ENCODE measurements at places on chromosomes 5 and 9. TPM values are rescaled to one million over a fixed set of nuclear protein-coding genes. Genes with fewer than 3 reads are reported as not detected.

Gene ETF1
- 77.6 TPM for total RNA-seq

DNA sequence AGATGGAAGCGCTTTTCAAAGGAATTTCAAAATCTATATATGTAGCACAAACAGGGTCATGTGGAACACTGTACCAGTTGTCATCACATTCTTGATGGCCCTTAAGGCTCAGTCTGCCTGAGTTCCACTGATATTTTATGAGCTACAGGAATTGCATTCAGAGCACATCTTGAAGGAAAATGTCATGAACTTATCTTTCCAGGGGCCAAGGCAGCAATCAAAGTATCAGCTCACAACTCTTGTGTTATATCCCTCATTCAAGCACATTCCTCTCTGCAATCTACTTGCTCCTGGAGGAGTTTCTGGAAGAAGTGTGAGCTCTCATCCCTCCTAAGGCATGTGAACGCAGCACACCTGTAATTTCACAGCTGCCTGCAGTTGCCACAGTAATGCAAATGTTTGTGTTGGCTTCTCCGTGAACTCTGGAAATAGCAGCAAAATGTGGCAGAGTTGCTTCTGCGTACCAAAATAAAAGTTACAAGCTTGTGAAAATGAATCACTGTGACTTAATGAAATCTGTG lies 89.7 kb upstream of the EQTN start:
- DNase-seq = no peak

Gene GRIN3A
- 0.18 TPM for total RNA-seq

DNA sequence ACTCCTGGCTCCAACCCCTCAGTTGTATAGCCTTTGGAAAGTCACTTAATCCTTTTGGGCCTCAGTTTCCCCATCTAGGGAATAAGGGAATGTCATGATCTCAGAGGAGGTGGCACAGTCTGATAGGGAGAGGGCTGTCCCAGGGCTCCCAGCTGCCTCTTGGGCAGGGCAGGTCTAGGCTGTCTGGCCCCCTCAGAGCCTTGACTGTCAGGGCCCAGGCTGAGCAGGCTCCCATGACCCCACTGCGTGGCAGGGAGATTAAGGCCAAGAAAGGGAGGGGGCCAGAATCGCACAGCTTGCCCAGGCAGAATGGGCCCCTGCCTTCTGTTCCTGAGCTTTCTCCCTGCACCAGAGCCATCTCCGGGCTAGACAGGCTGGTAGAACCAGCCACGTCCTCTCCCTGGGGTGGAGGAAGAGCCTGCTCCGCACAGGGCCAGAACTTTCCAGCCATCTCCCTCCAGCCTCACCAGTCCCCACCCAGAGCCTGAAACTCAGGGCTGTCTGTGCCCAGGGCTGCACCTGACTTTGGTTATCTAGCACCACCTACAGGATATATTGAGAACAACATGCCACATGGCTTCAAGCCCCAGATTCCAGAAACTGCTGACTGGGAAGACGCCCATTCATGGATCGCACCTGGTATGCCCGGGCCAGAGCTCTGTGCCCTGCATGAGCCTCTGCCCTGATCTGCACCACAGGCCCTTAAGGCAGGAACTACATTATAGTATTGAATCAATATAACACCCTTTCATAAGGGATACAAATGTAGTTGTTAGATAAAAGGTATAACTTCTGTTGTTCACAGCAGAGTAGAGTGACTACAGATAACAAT lies 32.1 kb downstream of the NAIF1 start:
- peak; percentile 73 for DNase-seq

DNA sequence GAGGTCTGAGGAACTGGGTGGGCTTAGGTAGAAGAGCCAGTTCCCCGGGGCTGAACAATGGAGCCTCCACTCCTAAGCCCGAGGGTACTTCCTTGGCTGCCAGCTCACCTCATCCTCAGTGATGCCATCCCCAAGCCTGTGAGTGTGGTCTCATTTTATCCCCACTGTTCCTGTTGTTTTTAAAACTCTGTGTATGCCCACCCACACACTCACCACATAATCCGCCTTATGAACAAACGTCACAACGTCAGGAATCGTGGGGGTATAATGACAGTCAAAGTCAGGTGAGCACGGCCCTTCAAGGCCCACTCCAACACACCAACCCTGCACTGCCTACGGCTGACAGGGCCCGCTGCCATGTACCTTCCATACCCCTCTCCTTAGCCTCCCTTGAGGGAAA lies 61.1 kb downstream of the PTCH1 start:
- no peak for DNase-seq

DNA sequence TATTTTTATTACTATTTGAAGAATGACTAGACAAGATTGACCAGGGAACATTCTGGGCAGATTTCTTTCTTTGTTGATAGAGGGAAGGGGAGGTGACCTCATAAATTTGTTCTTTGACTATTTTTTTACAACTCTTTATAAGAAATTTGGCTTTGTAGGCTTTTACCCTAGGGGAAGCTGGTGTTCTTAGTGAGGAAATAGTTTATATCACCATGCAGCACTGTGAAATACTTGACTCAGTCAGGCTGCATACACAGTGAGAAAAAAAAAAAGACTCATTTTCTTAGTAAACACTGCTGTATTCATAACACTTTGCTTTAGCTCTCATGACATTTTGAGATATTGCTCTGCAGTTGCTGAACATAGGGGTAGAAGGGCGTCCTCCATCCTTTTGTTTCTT lies 336.6 kb upstream of the PIK3R1 start:
- DNase-seq = no peak

DNA sequence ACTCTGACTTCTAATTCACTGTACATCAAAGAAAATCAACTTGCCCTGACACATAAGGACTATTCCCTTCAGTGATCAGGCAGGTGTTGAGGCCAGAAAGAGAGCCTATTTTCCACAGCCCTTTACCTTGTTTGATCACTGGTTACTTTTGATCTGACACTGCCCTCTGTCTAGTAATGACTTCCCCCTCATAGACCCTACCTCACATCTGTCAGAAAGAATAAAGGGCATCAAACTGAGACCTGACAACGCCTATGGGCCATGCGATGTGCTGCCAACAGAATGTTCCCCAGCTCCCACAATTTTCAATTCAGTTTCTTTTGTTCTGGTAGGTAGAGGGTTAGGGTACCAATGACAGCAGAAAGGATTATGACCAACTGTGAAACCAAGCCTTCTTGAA lies 47.7 kb downstream of the FBXL17 start:
- no peak for DNase-seq

Gene NR2F1-AS1
- 7.8 TPM for total RNA-seq

Gene TAS2R1
- not detected for total RNA-seq

DNA sequence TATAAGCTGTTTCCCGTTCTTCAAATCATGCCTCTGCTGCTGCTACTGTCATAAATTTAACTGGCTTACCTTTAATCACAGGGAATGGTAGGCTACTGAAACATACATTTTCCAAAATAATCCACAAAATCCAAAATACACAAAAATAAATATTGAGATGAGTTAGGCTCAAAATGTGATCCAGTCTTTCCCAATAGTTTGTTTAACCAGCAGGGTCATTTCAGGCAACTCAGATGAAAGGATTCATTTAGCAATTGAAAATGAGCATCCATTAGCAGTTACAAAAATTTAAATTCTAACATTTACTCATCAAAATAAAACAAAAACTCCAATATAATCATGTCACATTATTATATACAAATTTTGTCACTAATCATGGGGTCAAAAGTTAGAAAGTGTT lies 1015.6 kb upstream of the DMAC1 start:
- no peak for DNase-seq

Gene LYSMD3
- 34.0 TPM for total RNA-seq

DNA sequence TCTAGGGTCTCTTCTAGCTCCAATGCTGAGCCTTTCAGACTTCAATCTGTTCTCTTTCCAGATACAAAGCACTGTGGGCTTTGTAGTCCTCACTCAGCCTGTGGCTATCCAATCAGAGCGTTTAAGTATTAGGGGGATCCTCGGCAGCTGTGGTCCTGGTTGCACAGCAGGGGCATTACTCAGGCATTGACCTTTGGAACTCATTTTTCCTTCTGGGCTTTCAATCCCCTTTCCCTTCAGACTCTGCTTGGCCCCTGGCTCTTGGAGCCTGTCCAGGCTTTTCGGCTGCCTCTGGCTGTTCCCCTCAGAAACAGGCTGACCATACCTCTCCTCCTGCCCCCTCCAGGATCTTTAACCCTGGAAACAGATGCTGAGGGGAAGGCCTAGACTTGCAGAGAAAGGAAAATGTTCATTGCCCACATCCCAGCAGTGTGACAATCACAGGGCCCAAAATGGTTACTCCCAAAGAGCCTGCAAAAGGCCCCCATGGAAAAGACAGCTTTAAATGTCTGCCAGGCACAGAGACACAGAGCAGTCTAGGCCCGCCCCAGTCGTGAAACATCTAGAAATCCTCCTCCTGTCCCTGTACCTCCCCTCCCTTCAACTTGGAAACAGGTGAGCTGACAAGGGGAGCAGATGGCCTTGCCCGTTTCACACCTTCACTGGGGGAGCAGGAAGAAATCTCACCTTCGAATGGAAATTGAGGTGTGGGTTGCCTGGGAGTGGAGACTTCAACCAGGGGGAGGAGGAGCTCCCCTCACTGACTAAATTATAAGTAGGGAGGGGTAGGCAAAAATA lies 13.7 kb downstream of the C1QTNF2 start:
- no peak for DNase-seq

DNA sequence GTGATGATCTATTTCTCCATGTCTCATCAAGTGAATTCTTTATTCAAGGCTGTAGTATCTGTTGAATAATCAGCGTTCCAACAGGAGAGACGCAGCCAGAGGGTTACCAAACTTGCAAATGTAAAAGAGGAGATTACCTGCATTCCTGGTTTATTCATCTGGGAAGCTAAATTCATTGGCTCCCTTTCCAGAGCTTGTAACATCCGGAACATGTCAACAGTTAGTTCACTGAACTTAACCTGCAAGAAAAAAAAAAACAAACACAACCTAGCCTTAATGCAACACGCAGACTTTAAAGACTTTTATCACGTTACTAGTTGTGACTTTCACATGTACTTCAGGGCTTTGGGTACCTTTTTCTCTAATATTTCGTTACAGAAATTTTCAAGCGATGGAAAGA lies 62.4 kb upstream of the GOLGA1 start:
- DNase-seq = no peak

Gene CAMLG
- total RNA-seq = 23.9 TPM

Gene SCGB3A1
- not detected for total RNA-seq

Gene SPARC
- 440 TPM for total RNA-seq

GRCh38 chr5:58987193-58987592 lies 404.3 kb downstream of the RAB3C start:
- no peak for DNase-seq

DNA sequence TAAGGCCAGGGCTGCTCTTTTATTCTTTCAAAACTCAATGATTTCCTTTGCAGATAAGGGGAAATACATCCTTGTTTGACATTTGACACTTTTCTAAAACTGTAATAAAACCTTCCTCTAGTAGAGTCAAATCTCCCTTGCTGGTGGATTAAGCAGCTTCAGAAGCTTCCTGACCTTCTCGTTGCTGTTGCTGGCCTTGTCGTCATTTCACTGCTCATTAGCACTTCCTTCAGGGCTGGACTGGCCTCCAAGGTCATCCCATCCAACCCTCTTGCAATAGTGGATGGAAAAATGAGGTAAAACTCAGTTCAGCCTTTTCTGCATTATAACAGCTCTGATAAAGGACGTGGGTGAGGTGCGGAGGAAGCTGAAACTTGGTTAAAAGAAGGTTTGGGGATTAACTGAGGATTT lies 1.1 kb upstream of the ADAMTSL1 start:
- DNase-seq = peak; percentile 68

- no peak for DNase-seq
These were observed 37.9 kb upstream of the HTR1A start for GRCh38 chr5:64000096-64000495.

Gene SLC6A18
- not detected for total RNA-seq

GRCh38 chr5:68883436-68883835 lies 210.4 kb upstream of the SLC30A5 start:
- no peak for DNase-seq

GRCh38 chr9:100499460-100499859 lies 26.5 kb downstream of the TMEFF1 start:
- no peak for DNase-seq

Gene PCDHGA9
- total RNA-seq = 3.7 TPM

DNA sequence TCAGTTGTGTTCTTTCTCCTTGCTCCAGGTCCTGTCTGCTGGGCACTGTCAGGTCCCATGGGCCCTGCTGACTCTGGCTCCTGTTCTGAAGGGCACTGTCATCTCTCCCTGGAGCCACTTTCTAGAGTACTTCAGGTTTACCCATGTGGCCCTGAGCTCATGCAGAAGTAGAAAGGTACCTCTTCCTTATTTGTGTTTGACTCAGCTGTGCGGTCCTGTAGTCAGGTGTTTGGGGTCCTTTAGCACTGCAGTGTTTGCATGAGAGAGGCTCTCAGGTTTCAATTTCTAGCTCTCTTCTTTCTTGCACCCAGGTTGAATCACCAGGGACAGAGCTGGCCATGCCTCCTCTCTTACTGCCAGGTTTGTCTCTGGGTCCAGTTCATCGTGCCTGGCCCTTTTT lies 71.5 kb downstream of the HSPA4 start:
- peak; percentile 5 for DNase-seq

GRCh38 chr9:4024281-4024777 lies 275.5 kb downstream of the GLIS3 start:
- no peak for DNase-seq
